ENCODE measurements at places on chromosomes 11 and 22. TPM values are rescaled to one million over a fixed set of nuclear protein-coding genes. Genes with fewer than 3 reads are reported as not detected.

DNA sequence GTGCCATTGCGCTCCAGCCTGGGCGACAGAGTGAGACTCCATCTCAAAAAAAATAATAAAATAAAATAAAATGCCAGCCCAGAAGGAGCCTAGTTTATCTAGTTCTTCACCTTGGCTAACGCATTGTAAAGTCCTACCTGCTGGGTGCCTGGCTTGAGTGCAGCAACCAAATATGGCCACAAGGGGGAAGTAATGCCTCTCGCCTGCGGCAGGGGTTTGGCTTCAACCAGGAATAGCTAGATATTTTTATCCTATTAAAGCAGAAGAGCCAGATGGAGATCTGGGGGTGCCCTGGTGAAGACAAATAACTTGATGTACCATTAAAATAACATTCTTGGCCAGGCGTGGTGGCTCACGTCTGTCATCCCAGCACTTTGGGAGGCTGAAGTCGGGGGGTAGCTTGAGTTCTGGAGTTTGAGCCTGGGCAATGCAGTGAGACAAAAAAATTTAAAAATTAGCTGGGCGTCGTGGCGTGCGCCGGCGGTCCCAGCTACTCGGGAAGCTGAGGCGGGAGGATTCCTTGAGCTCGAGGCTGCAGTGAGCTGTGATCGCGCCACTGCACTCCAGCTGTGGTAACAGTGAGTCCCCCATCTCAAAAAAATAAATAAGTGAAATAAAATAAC, 20.6 kb upstream of the PLEKHB1 start:
- peak; percentile 73 for DNase-seq

MMP8 gene
- not detected for total RNA-seq

GRCh38 chr11:82906236-82906635, 4.7 kb downstream of the DDIAS start:
- no peak for DNase-seq

GRCh38 chr22:18057568-18058209, 20.1 kb upstream of the PEX26 start:
- no peak for DNase-seq

KDM2A gene
- total RNA-seq, result 116 TPM

ASPHD2 gene
- total RNA-seq, result 15.3 TPM

DNA sequence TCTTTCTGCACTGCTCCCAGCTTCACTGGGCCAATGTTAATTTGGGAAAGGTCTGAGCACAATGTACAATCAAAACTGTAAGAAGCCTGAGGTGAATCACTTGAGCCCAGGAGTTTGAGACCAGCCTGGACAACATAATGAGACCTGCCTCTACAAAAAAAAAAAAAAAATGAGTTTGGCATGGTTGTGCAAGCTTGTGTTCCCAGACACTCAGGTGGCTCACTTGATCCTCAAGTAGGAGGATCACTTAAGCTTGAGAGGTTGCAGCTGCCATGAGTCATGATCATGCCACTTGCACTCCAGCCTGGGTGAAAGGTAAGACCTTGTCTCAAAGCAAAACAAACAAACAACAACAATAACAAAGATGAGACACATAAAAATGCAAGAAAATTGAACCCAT, 38.6 kb upstream of the SC5D start:
- no peak for DNase-seq

DNA sequence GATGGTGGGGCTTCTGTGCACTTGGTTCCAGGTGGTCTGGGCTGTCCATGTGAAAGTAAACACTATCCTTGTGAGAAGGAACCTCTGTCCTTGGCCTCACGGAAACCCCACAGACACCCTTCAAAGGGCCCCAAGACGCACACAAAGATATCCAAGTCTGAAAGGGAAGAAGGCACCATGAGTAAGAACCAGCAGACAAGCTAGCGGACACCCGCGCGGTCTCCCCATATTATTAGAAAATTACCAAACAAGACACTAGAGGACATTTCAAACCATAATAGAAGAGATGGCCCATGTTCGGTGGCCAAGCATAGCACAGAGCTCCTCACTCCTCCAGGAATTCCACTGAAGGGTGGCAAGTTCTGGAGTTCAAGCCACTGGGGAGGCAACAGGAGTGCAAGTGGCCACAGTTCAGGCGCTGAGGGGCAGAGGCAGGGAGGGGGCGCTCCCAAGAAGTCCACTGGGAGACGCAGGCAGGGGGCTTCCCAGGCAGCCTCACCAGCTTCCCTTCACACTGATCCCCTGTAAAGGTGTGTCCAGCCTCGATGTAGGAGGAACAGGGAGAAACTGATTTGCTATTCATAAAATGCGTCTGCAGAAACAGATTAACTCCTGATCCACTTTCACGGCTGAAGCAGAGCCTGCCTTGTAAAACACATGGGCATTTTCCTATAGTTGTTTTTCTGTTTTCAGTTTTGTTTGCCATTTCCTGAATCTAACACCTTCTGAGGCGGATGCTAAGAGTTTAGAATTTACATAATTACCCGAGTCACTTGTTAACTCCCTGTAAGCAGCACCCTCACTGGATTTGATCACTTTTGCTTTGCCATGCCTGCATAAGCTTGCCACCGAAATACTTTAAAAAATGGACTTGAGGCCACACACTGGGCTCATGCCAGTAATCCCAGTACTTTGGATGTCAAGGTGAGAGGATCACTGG, 9.1 kb upstream of the PPARA start:
- DNase-seq, result no peak

DNA sequence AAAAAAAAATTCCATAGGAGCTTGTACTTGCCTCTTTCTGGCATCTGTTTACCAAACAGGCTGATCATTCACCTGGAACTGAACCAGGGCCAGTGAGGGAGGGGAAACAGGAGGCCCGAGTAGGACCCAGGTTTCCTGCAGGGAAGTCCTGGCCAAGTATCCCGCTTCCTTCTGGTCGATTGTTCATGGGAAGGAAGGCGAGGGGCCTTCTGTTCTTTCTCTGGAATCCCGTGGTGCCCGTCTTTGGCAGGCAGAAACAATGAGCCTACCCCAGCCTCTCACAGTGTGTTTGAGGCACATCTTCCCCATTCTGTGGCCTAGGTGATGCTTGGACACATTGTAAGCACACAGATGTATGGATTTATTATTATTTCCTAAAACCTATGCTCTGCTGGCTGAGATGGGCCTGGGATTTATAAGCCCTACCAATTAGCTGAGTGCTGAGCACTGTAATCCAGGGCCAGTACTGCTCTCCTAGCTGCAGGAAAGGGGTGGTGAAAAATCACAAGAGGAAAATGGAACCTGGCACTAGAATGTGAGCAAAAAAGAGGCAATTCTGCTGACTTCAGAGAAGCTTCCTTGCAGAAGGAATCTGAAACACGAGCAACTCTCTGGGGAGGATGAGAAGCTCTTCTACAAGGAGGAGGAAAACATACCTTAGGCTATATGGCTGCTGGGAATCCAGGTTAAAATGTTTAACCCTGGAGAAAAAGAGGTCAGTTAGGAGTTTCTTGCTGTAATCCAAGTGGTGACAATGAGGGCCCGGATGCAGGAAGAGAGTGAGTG, 53.5 kb downstream of the PRR5L start:
- DNase-seq, result no peak

DNA sequence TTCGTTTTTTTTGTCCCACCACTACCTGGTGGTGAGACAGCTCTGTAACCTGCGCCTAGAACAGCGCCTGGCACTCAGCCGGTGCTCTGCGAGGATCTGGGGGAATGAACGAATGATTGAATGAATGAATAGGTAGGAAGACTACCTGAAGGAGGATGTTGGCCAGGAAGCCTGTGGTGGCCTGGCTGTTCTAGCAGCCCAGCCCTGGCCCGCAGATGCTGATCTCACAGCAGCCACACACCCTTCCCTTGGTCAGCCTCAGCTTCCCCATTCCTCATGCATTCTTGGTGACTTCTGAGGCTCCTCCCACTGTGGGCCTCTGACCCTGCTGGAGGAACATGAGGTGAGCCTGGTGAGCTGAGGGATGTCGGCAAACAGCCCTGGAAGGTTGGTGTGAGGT, 3.7 kb downstream of the TRPM5 start:
- DNase-seq, result no peak

DNA sequence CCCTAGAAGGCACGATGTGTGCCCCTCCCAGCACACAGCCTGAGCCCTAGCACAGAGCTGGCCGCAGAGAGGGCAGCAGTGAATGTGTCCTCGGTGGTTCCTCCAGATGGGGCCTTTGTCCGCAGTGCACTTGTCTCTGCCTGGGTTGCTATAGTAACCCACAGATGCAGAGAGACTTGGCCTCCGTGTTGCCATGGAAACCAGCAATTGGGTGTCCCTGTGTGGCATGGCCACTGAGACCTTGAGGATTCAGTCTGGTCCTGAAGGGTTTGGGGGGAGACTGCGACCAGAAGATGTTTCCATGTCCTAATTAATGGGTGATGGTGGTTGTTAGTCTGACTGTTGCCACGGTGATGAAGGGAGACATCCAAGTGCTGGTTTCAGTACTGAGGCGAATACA, 42.6 kb upstream of the TUB start:
- peak; percentile 28 for DNase-seq

- no peak for DNase-seq
These were observed 38.0 kb downstream of the ETS1 start for GRCh38 chr11:128549256-128549944.

DNA sequence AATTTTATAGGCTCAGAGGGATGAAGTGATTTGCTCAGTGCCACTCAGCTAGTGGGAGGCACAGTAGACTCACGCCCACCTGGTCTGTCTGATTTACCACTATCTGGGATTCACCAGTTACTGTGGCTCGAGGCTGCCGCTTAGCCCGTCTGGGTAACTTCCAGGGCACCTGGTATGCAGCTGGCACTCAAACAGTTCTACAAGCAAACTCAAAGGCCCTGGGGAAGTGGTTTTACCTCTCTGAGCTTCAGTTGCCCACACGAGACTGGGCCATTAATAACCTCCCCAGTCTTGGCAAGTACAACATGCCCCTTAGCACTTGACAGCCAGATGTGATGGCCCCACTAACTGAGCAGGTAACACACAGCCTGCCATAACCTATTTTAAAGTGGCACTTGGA, 2.6 kb downstream of the GDPD5 start:
- DNase-seq, result no peak

- DNase-seq, result no peak
These were observed 47.9 kb upstream of the FLI1 start for GRCh38 chr11:128645968-128646367.

MYO18B gene
- total RNA-seq, result 3.6 TPM

GRCh38 chr11:61882879-61883278, 8.5 kb downstream of the FADS3 start:
- DNase-seq, result no peak

DNA sequence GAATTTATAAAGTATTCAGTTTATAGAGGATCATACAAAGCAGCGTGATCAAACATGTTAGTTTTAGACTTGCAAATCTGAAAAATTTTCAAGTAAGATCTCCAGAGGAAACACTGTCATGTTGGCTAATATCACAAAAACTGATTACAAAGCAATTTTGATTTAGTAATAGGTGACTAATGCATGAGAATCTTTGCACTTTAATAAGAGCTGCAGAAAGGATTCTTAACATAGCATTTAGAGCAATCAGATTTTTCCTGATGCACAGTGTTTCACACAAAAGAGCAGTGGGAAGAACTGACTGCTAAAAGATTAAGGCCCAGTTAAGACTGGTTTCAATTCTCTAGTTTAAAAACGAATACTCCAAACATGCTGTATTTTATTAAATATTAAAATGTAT, 321.2 kb downstream of the GUCY1A2 start:
- no peak for DNase-seq

GRCh38 chr22:35008213-35008612, 57.7 kb upstream of the ISX start:
- no peak for DNase-seq

DNA sequence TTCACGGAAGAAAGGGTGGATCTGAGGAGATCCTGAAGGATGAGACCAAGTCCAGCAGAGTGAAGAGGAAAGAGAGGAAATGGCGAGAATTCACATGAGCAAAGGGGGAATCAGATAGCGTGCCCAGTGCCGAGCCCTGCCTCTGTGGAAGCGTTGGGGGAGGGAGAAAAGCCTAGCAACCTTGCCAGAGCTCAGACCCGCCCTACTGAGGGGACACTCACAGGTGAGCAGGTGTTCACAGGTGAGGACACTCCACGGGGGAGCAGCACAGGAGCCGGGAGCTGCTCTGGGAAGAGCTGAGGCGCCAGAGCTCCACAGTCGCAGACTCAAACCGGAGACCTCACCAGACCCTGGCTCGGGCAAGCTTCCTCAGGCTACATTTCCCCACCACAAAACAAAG, 56.2 kb downstream of the MICAL3 start:
- DNase-seq, result no peak

- DNase-seq, result peak; percentile 46
These were observed 1.7 kb downstream of the HPX start for GRCh38 chr11:6438979-6439571.

DNA sequence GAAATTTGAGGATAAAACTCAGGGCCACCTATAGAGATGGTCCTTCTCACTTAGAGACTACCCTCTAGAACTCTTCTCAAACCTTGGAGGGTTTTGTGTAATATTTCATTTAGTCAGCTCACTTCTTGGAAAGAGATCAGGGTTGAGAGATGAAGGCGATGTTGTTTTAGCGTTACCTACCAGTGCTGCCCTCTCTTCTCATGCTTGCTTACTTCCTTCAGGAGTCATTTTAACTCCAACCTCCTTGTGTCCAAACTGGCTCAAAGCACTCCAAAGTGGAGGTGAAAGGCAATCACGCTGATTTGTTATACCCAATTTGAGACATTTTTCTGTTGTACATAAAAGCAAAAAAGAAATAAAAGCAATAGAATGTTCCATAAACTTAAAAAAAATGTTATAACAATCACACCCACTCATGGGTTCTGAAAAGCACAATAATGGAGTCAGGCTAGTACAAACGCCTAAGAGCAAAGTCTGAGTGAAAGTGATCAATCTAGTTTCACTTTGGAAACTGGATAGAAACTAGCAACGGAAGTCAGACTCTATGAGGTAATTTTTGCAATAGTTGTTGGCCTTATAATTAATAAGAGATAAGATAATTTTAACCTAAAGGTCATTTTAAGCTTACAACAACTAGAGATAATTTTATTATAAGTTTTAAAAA, 117.1 kb downstream of the MRTFA start:
- DNase-seq, result no peak

DNA sequence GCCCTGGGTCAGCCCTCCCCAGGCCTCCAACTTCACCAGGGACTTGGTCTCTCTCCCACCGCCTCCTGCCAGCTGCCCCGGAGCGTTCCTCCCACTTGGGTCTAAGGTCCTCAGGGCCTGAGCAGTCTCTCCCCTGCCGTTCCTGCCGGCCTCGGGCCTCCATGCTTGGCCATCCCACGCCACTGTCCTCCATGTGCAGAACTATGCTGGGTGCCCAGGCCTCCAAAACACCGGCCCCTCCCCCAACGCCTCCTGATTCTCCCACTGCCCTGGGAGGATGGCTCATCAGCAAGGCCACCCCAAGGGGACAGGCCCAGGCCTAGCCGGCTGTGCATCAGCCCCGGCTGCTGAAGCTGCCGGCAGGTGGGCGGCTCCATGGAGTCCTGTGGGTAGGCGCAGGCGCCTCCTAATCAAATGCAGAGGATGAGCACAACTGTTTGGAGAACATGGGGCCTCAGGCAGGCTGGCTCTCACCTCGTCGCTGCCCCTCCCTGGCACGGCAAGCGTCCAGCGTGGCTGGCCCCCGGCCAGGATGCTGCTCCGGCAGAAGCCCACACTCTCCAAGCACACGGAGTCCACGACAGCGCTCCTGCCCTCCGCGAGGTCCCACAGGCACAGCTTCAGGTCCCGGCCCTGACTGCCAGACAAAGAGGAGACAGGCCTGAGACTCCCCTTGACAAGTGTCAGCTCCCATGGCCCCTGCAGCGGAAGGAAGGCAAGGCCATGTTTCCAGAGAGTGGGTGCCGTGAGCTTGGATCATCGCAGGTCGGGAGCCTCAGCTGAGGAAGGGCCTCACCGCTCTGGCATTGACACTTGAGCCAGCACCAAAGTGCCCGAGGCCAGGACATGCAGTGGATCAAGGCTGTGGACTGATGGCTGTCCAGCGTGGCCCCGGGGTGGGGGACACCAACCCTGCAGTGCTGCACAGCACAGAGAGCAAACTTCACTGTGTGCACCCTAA, 42.6 kb downstream of the GNB1L start:
- peak; percentile 40 for DNase-seq

KDM4D gene
- total RNA-seq, result 1.3 TPM
